ENCODE measurements at places on chromosomes 12 and 14.

- DNase-seq, result no peak
Observed at GRCh38 chr14:91317381-91318308, 73.1 kb upstream of the GPR68 start.

GRCh38 chr12:105822131-105823105 lies 316.3 kb downstream of the NUAK1 start:
- no peak for DNase-seq

DNA sequence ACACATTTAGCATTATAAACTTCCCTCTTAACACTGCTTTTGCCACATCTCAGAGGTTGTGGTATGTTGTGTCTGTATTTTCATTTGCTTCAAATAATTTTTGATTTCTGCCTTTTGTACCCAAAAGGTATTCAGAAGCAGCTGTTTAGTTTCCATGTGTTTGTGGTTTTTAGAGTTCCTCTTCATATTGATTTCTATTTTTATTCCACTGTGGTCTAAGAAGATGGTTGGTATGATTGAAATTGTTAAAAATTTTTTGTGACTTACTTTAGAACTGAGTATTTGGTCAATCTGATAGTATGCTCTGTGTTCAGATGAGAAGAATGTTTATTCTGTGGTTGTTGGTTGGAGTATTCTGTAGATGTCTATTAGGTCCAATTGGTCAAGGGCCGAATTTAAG lies 76.4 kb downstream of the IFNG-AS1 start:
- no peak for DNase-seq

GRCh38 chr12:14915736-14916135 lies 22.6 kb downstream of the ERP27 start:
- no peak for DNase-seq

DNA sequence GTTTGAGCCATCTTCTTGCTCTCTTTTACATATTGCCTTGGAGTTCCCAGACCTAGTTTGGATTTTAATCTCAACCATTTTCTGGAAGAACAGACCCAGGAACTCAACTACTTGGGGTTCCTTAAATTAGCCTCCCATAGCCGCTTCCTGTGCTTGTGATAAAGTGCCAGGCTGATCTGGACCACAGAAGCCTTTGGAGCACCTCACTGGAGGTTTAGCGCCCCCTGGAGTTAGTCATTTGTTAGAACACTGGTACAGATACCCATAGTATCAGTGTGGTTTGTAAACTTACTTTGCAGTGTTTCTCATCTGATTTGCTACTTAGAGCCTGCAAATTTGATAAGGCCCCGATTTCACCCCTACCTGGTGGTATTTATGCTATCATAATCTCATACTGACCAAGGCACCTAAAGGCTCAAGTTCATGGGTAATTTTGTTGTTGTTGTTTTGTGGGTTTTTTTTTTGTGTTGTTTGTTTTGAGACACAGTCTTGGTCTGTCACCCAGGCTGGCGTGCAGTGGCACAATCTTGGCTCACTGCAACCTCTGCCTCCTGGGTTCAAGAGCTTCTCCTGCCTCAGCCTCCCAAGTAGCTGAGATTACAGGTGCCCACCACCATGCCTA lies 3.7 kb downstream of the UNC119B start:
- DNase-seq, result peak; percentile 40

GRCh38 chr12:10147714-10148403 lies 17.9 kb upstream of the CLEC7A start:
- DNase-seq, result no peak

GRCh38 chr14:68497011-68497410 lies 295.9 kb downstream of the ZFP36L1 start:
- DNase-seq, result no peak

- no peak for DNase-seq
Observed at GRCh38 chr12:47858511-47859266, 39.0 kb upstream of the HDAC7 start.

GRCh38 chr12:98725476-98726247 lies 80.6 kb downstream of the APAF1 start:
- no peak for DNase-seq

GRCh38 chr12:107429006-107429705 lies 256.4 kb upstream of the PWP1 start:
- no peak for DNase-seq

GRCh38 chr14:60195179-60195810 lies 30.1 kb upstream of the DHRS7 start:
- no peak for DNase-seq

GRCh38 chr14:65783576-65783975 lies 371.0 kb downstream of the FUT8 start:
- DNase-seq, result no peak

GRCh38 chr12:60035835-60036234 lies 440.0 kb downstream of the SLC16A7 start:
- no peak for DNase-seq

- DNase-seq, result no peak
Observed at GRCh38 chr12:104890476-104891096, 67.5 kb downstream of the SLC41A2 start.

DNA sequence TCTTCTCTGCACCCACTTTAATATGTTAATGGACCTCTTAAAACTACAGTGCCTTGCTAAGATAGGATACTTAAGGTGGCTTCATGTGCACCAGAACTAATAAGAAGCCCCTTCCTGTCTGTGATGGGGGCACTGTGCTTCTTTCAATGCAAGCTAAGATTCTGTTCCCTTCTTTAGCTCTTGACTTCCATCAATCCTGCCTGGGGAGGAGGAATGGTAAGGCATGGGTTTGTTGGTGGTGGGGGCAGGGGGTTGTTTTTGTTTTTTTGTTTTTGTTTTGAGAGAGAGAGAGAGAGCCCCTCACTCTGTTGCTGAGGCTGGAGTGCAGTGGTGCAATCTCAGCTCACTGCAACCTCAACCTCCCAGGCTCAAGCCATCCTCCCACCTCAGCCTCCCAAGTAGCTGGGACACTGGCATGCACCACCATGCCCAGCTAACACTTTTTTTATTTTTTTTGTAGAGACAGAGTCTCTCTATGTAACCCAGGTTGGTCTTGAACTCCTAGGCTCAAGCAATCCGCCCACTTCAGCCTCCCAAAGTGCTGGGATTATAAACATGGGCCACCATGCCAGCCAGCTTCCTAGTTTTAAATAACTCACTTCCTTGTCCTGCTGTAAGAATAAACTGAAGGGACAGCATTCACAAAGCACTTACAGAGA lies 4.5 kb upstream of the KRT3 start:
- DNase-seq, result no peak

GRCh38 chr12:16076557-16076956 lies 165.4 kb downstream of the DERA start:
- no peak for DNase-seq

DNA sequence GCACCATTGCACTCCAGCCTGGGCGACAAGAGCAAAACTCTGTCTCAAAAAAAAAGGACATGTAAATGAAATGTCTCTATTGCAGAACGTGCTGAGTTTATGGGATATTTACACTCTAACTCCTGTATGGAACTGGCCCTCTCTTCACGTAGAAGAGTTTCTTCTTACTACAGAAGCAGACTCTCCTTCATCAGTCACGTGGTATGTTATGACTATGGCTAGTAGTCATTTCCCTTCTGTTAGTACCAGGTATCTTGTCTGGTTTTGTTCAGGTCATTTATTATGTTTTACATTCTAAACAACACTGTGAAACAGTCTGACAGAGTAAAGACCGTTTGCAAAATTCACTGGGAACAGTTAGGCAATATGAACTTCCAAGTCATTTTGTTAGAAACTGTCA lies 20.3 kb downstream of the KNTC1 start:
- no peak for DNase-seq

GRCh38 chr12:112676507-112676906 lies 115.0 kb upstream of the RPH3A start:
- no peak for DNase-seq

- no peak for DNase-seq
Observed at GRCh38 chr12:124754949-124755800, 108.5 kb downstream of the SCARB1 start.

DNA sequence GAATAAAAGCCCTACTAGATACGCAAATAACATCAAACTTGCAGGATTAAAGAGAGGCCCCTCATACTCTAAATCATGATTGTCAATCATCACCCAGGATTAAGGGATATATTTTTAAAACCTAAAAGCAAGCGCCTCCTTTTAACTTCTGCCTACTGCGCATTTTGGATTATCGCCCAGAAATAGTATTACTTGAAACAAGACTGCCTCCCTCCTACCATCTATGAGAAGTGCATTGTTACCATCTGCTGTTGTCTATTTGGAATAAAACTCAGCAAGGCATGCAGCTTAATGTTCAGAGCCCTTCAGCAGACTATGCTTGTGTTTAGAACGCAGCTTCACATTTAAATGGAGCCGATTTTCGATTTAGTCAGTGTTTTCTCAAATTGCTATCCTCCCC lies 79.6 kb downstream of the EXOC5 start:
- no peak for DNase-seq

GRCh38 chr14:61733972-61734371 lies 28.2 kb upstream of the SNAPC1 start:
- DNase-seq, result no peak

DNA sequence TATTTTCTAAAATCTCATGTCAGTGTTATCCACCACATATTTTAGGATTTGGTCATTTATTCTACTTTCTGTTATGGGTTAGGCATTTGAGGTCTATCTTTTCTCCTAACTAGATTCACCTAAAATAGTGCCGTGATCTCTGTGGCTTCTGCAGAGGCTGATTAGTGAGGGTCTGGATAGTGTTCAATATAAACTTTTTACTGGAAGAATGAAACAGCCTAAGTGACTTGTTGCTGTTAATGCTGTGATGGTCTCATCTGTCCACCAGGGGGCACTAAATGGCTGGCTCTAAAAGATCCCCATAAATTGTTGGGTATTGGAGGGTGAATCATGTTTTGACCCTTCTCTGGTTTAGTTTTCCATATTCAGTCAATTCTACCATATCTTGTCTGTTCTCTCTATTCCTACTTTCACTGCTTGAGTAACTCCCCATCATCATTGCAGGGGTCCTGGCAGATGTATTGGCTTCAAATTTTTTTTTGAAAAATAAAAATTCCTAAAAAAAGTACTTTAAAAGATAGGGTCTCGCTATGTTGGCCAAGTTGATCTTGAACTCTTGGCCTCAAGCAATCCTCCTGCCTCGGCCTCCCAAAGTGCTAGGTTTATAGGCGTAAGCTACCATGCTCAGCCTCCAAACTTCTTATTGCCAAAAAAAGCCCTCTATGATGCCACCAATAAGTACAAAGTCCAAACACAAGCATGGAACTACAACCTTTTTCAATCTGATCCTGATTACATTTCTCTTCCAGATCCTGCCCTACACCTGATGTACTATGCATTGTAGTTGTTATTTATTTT lies 6.9 kb downstream of the PABPN1 start:
- no peak for DNase-seq

DNA sequence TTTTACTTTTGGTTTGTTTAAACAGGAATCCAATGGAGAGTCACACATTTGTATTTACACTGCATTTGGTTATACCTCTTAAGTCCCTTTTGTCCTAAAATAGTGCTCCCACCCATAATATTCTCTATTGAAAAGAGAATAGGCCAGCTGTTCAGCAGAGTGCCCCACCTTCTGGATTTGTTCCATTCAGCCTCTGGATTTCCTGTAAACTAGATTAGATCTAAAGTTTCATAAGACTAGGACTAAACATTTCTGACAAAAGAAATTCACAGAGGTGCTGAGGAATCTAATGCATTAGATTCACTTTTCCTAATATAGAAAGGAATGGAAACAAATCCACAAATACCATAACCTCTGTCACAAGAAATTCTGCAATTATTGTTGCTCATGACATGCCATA lies 38.1 kb downstream of the GCH1 start:
- DNase-seq, result no peak

DNA sequence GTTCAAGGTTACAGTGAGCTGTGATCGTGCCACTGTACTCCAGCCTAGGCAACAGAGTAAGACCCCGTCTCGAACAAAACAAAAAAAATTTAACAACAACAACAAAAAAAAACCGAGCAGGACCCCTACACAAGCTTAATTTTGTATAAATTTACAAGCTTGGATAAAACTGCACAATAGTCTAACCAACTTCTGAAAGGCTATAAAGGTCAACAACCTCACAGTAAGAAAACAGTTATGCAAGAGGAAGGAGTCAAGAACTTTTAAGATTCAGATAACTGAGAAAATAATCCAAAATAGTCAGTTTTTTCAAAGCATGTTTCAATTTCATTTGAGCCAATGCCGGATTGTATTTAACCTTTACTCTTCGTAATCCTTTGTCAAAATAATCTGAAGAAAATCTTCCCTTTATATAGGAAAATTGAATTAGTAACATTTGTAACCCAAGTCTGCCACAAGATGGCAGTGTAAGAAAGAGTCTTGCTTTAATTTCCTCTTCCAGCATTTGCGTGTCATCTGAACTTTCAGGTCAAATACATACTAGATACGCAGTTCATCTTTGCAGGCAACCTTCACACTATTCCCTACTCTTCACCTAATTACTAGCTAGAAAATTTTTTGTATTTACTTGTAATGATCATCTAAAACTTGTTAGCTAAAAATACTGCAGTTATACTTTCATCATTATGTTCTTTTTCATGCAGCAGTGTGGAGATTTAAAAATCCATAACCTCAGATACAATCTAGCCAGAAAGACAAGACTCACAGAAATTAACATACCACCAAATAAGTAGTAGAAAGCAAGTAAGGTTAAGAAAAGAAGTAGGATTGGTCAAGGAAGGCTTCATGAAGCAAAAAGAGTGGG lies 5.8 kb downstream of the CCNB1IP1 start:
- DNase-seq, result peak; percentile 35

DNA sequence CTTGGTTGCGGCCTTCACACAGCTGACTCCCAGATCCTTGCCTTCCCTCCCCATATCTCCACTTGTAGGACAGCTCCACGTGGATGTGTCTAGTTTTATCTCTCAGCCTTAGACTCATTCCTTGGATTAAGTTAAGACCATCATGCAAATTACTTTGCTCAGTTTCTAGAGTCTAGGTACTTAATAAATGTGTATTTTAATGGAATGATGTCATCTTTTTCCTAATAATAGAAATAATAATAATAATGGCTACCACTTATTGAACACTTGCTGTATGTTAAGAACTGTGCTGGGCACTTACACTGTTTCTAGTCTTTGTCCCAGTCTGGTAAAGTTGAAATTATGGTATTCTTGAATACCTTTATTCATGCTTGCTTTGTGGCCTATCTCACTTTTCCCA lies 37.5 kb downstream of the FBXW8 start:
- DNase-seq, result no peak

- DNase-seq, result no peak
Observed at GRCh38 chr14:100022772-100023451, 42.3 kb upstream of the EVL start.

DNA sequence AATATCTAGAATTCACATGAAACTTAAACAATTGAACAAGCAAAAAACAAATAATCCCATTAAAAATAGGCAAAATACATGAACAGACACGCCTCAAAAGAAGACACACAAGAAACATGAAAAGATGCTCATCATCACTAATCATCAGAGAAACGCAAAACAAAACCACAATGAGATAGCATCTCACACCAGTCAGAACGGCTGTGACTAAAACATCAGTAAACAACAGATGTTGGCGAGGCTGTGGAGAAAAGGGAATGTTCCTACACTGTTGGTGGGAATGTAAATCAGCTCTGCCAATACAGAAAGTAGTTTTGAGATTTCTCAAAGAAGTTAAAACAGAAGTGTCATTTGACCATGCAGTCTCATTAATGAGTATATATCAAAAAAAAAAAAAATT lies 121.3 kb downstream of the PTPRO start:
- no peak for DNase-seq
